Posterior cingulate gyrus (tissue), 11 donors: ENCODE measurements at places on chromosomes 1 and 21.
A peak's percentile ranks its signal among the peaks of the same experiment; 100 is the strongest.

DNA sequence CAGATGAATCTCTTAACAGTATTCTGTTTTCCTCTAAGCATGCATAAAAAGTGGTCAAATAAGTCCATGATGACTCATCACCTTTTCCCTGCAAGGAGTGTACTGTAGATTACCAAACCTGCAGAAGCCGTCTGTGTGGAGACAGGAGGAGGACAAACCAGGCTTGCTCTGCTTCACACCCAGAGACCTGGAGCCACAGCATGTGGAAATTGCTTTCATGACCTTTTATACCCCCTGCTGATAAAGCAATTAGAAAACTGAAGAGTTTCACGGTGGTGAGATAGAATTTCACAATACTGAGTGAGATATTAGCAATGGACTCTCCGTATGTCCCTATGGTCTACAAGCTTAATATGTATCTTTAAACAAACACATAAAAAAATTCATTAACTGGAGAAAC lies 9.4 kb downstream of the CORT start:
- DNase-seq: no peak

GRCh38 chr1:245997471-245998258 lies 509.4 kb downstream of the SMYD3 start:
- DNase-seq: no peak

DNA sequence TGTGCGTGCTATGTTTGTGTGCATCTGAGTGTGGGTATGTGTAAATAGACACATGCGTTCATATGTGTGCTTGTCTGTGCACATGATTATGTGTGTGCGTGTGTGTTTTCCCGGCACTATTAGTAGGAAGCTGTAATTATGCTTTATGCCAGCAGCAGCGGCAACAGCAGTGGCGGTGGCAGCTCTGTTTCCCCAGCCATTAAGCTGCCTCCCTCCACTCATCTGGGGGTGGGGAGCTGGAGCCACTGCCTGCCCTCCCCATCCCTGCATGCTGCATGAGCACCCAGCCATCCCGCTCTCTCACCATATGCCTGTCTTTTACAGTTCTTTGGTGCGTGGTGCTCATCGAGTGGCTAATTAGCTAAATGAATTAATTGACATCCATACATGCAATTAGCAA lies 30.5 kb upstream of the ACOT11 start:
- no peak for DNase-seq

DNA sequence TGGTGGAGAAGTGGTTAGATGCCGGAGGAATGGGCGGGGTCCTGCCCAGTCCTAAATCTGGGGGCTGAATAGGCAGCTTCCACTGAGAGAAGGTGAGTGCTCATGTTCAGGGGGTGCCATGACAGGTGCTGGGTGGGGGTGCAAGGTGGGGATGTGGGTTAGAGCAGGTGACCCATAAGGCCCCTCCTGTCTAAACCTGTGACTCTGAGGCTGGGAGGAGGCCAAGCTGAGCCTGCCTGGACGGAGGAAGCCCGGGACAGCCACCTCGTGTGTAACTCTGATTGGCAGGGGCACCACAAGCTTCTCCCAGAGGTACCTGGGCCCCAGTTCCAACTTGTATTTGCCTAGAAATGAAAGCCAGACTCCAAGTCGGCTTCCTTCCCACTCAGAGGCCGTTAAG lies 10.7 kb downstream of the GPR157 start:
- DNase-seq: no peak

GRCh38 chr21:15062606-15062965 lies 2.2 kb downstream of the NRIP1 start:
- DNase-seq: no peak

- DNase-seq: no peak
Observed at GRCh38 chr1:18398791-18399530, 81.8 kb upstream of the KLHDC7A start.

DNA sequence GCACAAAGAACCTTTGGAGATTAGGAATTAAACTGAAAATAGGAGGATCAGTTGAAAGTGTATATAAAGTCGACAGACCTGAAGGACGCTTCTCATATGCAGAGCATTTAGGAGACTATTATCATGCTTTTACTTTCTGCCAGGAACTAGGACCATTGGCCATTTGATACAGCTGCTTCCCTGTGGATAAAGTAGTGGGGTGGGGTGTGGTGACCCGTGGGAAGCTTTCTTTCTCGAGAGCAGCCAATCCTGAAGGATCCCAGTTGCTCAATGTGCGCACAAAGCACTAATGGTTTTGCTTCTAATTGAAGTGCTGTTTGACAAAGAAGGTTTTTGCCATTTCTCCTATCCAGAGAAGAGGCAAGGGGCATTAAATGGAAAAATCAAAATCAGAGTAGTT lies 14.9 kb upstream of the CD55 start:
- no peak for DNase-seq

- no peak for DNase-seq
Observed at GRCh38 chr21:33202464-33203363, 27.0 kb upstream of the IFNAR2 start.

- peak; percentile 14 for DNase-seq
Observed at GRCh38 chr1:19040010-19040680, 83.7 kb upstream of the IFFO2 start.

- DNase-seq: peak; percentile 31
Observed at GRCh38 chr1:179079113-179079761, 2.6 kb upstream of the TOR3A start.

DNA sequence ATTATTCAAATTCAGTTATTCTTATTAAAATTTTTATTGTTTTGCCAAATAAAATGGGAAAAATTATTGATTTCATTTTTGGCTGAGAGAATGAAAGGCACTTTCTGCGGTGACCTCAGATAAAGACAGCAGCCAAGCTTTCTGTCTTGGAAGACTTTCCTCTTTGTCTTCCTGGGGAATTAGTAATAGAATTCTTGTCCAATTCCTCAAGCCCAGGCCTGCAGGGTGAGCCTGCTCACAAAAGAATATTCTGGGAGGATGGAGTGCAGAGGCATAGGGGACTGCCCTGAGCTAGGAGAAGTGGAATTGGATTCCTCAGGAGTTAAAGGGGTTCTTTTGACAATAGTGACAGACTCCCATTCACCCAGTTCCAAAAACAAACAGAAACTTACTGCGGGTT lies 614.5 kb upstream of the ADGRL2 start:
- DNase-seq: no peak

GRCh38 chr1:236514703-236515442 lies 8.9 kb upstream of the LGALS8 start:
- no peak for DNase-seq

- DNase-seq: peak; percentile 57
Observed at GRCh38 chr1:156945881-156946661, 25.6 kb downstream of the LRRC71 start.

DNA sequence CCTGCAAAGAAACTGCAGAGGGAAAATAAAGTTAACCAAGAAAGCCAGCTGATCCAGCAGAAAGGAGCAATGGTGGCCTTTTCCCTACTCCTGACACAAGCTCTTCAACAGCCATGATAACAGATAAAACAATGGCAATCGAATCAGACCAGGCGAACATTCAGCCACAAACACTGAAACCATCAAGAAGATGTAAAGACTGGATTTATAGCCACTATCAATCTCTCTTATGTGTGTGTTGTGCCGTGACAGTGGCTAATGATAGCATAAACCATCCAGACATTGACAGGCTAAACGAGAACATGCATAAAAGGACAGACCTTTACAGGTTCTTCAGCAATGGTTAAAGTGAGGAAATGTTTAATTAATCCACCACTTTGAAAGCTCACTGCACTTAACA lies 78.1 kb upstream of the RAB4A start:
- no peak for DNase-seq

DNA sequence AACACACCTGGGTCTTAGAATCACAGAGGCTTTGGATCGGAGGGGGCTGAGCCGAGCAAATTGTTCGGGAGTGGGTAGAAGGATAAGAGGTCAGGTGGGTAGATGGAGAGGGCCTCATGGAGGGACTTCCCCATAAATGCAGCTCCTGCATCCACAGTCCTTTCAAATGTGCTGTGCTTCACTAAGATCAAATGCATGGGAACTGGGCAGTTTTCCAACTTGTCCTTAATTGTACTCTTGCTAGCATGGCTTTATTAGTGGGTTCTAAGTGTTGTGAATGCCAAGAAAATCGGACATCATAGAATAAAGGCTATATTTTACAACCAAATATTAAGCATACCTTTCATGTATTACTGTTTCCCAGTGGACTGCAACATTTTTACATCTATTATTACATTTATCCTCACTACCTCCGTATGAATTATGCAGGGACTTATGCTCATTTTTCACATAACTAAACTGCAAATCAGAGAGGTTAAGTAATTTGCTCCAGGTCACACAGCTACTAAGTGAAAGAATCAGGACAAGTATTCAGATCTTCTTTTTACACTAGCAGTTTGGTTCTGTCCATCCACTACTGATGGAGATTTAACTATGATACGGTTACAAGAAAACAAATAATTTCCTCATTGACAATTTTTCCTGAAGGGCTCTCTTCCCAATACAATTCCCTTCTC lies 174.5 kb upstream of the RUNX1 start:
- DNase-seq: no peak

DNA sequence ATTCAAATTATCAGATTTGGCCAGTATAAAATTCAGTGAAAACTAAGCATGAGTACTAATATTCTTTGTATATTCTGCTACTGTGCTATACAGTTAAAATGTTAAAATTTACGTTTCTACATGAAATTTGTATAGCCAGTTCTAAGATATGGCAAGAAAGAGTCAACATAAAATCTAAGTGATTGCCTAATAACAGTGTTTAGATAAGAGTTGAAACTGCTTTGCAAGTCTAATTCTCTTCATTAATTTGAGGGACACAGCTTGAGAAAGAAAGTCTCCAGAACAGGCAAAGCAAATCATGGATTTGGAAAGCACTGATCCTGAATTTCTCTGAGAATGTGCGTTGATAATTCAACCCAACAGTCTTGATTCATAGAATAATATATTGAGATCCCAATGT lies 630.9 kb upstream of the USP24 start:
- no peak for DNase-seq

- DNase-seq: peak; percentile 70
Observed at GRCh38 chr1:204207136-204207616, 6.6 kb downstream of the GOLT1A start.

DNA sequence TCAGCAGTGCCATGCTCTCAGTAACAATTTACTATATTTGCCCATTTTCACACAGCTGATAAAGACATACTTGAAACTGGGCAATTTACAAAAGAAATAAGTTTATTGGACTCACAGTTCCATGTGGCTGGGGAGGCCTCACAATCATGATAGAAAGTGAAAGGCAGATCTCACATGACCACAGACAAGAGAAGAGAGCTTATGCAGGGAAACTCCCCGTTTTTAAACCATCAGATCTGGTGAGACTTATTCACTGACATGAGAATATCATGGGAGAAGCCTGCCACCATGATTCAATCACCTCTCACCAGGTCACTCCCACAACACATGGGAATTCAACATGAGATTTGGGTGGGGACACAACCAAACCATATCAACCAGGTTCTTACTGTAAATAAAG lies 112.1 kb upstream of the C1orf87 start:
- no peak for DNase-seq

DNA sequence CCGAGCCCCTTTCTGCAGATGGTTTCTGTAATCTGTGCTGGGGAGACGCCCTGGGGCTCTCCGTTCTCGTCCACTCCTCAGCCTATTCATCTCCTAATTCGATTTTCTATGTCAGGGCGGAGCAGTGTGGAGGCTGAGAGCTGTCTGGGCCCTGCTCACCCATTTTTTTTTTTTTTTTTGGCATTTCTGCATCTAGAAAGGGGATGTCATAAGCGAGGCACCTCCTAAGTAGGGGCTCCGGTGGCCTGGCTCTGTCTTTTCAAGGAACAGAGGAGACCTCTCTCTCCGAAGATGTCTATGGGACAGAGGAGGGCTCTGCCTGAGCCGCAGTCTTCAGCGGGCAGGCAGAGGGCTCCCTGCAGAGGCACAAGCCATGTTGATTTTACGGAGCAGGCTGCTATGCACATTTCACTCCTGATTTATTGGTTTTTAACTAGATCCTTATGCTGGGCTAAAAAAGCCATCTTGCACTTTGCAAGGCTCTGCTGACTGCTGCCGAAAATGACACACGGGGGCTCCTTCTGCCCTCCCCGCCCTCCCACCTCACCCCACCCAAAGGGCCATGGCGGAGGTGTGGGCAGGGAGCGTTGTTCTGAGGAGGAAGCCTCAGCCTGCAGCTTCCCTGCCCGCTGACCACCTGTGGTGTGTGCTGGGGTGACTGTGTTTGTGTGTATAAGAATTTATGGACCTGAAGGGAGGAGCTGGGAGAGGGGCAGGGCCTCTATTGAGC lies 71.0 kb downstream of the FOXD2 start:
- DNase-seq: no peak

DNA sequence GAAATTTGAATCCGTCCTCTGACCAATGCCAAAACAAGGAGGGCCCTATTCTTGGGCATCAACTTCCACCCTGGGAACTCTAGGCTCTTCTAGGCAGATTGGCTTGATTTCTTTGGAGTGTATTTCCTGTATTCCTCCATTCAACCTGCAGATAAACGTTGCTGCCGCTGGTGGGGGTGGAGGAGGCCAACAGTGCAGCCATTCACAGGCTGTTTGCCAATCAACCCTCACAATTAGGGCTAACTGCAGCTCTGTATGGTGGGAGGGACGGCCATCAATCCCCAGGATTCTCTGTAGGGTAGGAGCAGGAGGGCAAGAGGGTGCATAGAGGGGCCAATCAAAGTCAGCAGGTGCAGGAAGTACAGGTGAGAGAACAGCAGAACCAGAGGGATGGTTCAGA lies 273.1 kb upstream of the PROX1 start:
- no peak for DNase-seq

DNA sequence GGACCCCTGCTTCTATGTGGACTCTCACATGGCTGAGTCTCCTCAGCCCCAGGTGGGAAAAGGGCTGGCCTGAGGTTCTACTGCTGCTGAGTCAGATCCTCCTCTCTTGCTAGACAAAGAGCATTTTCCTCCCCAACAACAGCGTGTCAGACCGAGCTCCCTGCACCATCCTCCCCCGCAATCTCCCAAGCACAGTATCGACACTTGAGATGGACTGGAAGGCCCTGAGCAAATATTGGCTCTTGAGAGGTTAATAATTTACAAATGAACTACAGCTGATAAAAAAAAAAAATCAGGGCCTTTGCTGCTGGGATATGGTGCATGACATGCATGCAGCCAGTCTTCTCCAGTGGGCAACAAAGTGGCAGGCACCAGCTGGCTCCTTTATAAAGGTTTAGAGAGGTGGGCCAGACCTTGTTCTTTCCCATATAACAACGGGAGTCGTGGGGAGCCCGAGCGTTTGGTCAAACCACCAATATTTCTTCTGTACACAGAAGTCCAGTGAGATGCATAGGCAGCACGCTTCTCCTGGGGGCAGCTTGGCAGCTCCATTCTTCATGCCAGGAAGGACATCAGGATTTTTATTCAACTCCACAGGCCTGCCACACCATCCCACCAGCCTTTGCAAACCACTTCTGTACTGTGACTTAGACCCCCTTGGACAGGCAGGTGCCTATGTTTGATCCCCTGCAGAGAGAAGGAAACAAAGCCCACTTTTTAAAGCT lies 55.4 kb upstream of the CAMK1G start:
- no peak for DNase-seq

DNA sequence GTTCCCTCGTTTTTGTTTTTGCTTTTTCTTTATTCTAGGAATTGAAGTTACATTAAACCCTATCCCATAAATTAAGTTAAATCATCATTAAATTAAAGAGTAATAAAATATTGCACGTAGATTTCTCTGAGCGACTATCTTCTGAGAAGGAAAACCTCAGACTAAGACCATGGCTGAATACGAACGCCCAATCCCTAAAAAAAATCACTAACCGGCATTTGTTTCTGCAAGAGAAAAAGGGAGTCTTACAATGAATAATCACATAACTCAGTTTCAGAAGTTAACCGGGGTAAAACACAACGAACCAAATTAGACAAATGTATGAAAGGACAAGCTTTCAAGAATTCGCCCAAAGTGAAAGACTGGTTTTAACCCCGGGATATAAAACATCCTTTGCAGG lies 1.3 kb downstream of the PIK3R3 start:
- DNase-seq: no peak
